ENCODE measurements at places on chromosomes 1 and 21.

- DNase-seq, result no peak
These were observed 57.0 kb downstream of the CHD5 start for GRCh38 chr1:6123083-6123482.

DNA sequence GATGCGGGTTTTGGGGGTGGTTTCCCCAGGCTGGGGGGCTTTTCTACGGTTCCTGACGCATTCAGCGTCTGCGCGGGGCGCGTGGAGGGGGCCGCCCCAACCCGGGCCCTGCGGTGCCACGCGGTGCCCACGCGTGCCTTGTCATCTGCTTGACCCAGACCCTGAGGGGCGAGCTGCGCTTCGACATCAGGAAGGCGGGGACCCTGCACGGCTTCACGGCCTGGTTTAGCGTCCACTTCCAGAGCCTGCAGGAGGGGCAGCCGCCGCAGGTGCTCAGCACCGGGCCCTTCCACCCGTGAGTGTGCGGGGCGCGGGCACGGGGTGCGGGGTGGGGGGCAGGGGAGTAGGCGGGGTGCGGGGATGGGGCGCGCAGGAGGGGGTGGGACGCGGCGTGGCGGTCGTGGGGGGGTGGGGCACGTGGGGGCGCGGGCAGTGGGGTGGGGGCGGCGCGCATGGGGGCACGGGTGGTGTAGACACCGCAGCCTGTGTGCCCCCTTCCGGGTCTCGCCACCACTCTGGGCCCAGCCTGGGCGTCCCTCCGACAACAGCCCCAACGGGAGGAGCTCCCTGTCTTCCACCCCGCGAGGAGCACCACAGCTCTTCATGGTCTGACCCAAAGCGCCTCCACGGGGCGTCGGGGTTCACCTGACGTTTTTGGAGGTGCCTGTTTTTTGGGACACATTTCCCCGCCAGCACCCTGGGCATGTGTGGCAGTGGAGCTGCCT, 26.3 kb downstream of the PRMT2 start:
- DNase-seq, result no peak

GRCh38 chr1:2449636-2450454, 26.2 kb upstream of the PLCH2 start:
- DNase-seq, result no peak

DNA sequence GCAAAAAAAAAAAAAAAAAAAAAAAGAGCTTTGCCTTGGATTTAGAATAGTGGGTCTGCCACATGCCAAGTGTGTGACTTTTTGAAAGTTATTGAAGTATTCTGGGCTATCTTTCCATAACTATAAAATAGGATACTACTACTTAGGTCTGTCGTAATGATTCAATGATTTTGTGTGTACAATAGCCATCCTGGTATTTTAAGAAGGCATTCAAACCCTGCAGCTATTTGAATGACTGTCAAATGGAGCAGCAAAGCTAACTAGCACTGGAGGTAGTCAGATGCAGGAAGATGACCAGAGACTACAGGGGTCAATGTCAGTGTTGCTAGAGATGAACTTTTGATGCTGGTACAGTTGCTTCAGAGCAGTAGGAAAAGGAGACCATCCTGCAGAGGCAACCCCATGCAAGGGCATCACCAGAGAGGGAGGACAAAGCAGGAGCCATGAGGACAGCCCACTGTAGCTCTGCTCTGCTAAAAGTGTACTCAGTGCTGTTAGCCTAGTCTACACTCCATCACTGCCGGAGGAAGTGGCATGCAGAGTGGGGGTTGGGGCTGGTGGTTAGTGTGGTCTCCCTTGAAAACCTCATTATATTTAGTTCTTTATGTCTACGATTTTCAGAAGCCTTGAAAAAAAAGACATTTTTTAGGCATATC, 29.0 kb downstream of the DUSP10 start:
- no peak for DNase-seq

DNA sequence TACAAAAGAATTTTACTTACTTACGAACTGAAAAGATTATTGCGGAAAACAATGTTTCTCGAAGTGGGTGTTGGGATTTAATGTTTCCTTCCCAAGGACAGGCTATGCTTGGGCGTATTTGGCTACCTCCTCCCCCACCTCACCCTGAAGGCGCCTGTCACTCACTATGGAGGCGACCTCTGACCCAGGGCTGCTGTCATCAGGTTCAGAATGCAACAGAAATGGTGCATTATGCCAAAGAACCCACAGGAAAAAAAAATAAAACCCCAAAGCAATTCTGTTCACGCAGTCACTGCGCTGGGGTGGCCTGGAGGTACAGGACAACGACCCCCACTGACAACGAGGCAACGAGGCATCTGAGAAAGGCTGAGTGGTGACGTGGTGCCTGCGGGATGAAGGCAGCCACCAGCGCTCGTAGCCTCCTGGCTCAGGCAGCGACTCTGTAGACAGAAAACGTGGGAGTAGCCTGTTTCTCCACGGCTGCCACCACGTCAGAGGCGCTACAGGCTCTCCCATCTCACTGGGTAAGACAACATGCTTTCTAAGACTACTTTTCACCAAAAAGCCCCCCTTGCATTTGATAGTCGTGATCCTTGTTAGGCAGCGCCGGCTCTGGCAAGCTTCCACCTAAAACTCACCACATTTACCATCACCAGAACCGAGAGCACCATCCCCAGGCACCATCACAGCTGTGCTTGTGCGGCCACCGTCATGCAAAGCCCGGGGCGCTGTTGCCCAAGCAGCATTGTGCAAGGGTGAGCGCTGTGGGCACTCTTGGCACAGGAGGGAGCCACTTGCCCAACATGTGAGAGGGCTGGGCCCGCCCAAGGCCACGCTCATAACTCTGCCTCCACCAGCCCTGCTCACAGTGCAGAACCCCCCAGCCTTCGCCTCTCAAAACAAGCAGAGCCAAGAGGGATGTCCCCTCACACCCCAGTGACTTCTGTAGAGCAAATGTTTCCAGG, 14.3 kb downstream of the NADK start:
- no peak for DNase-seq

DNA sequence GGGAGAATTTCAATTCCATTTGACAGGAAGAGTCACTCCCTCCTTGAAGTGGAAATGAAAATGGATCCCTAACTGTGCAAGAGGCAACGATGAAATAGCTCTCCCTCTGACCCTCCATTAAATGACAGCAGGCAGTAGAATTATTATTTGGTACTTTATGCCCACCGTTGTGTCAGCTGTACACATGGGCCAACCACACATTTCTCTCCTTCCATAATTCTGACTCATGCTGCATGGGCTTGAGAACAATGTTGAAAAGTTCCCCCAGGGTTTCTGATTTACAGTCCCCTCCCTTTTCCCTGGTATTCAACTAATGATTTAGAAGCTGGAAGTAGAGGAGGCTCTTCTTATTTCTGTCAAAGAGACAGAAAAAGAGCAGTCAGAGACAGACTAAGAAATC, 103.5 kb downstream of the RGS7 start:
- no peak for DNase-seq

DNA sequence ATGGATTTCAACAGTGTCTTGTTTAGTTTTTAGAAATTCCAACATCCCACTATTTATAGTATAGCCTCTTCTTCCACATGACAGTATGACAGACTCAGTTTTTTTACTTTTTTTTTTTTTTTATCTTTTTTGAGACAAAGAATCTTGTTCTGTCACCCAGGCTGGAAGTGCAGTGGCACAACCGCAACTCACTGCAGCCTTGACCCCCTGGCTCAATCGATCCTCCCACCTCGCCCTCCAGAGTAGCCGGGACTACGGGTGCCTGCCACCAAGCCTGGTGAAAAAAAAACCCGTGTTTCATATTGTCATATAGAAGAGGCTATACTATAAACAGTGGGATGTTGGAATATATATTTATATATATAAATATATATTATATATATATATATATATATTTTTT, 1.2 kb upstream of the DR1 start:
- no peak for DNase-seq

GRCh38 chr1:58773406-58773840, 10.4 kb downstream of the JUN start:
- DNase-seq, result no peak

- DNase-seq, result no peak
These were observed 50.4 kb downstream of the MIGA1 start for GRCh38 chr1:77829851-77830250.

DNA sequence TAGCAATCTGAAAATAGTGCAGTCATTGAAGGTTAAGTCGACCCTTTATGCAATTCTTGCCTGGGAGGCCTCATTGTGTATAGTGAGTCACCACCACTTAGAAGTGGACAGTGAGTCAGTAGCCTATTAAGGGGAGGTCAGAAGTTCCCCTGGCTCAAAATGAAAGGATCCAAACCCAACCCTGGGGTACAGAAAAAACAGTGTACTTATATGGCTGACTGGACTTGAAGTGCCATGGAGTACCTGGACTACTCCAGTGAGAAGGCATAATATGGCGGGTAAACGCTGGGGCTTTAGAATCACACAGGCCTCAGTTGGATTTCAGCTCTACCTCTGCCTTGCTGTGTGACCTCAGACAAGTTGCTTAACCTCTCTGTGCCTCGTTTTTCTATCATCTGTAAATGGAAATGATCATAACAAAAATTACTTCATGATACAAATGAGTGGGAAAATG, 2.2 kb upstream of the BCL9 start:
- no peak for DNase-seq

GRCh38 chr1:59292562-59292961, 4.3 kb upstream of the FGGY start:
- DNase-seq, result no peak

DNA sequence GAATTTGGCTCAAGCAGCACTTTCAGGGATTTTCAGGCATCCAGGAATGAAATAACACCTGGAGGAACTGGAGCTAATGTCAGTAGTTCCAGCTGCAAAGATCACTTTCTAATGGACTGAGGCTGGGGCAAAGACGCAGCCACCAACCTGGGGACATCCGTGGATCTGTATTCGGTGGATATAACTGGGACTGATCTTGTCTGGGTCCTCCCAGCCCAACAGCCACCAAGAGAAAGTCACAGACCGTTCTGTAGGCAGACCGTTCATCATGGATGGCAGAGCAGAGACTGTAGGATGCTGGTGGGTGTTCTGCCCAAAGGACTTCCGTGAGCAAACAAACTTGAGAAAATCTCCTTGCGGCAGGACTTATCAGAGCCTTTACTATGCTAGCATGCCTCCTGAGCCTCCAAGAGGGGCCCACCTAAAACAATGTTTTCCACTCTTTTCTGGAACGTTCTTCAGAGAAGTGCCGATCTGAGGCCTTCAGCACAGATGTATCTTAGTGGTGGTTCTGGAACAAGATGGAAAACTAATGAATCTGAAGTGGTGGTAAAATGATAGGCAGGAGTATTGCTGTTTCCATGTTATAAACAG, 86.1 kb upstream of the KLHDC7A start:
- DNase-seq, result no peak

DNA sequence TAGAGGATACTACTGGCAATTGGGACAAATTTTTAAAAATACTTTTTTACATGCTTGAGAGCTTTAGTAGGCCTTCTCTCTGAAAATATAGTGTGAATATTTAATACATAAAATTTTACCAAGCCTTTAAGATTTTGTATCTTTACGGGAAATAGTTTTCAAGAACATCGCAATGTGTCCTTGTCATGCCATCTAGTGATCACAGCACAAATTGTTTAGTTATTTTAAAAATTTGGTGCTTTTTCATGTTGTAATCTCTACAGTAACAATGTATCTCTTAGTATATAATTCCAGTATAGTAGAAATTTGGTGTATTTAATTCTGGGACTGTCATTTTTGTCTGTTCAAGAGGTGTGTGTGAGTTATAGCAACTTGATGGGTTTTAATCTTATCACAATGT, 6.7 kb downstream of the CDC7 start:
- DNase-seq, result no peak

GRCh38 chr1:158998037-158998780, 11.5 kb upstream of the IFI16 start:
- DNase-seq, result no peak

- no peak for DNase-seq
These were observed 158.4 kb upstream of the CD34 start for GRCh38 chr1:208069317-208069716.

- no peak for DNase-seq
These were observed 13.2 kb downstream of the PDXK start for GRCh38 chr21:43731891-43732711.

DNA sequence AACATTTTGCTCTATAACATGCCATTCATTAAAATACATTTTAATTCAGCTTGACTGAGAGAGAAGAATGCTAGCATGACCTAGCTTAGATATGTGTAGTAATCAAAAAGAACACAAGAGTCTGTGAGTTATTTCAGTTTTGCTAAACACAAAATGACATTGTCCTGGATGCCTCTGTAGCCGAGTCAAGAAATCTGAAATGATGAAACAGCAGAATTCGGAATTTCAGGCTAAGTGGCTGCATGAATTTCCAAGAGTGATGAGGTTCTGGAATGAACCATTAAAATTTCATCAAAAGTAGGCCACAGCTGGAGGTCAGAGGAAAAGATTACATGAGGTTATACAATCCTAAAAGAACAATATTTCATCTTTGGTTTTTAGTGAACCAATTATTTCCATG, 79.1 kb upstream of the CXADR start:
- DNase-seq, result no peak

DNA sequence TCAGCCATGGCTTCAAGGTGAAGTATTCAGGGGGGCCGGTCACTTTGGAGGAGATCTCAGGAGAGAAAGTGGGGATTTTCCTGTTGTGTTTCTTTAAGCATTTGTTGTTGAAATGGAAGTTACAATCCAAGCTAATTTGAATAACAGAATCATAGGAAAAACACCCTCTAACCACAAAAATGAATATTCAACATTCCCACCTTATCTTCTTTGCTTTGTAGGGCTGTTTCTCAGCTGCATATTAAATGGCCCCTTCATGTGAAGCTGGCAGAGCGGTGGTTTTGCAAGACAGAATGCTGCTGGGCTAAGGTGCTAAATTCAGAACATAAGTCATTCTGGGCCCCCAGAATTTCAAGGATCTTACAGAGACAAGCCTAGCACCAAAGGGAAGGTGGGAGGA, 279.0 kb downstream of the RRAGC start:
- DNase-seq, result no peak

GRCh38 chr21:38639571-38640354, 141.5 kb upstream of the ERG start:
- DNase-seq, result no peak

DNA sequence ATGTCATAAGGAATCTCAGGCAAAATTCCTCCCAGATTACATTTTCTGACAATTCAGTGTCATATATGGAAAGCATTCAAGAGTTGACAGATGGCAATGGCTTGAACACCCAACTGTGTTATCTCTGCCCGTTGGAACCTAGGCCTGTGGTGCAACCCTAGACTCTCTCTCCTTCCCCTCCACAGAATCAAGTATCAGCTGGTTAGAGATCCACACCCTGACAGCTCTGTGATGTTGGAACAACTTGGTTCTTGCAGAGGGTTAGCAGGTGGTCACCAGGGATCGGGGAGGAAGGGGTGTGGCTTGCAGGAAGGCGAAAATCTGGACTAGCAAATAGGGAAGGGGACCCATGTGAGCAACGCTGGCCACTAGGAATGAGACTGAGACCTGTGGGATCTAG, 26.3 kb downstream of the PCSK9 start:
- no peak for DNase-seq

- no peak for DNase-seq
These were observed 456 bp downstream of the TOMM40L start for GRCh38 chr1:161226320-161226711.

GRCh38 chr1:106554294-106554693, 502.2 kb upstream of the PRMT6 start:
- DNase-seq, result no peak
